ENCODE measurements at places on chromosomes 3 and 15. TPM values are rescaled to one million over a fixed set of nuclear protein-coding genes. Genes with fewer than 3 reads are reported as not detected.

Gene CASR
- total RNA-seq: 0.17 TPM

Gene ROBO2
- total RNA-seq: not detected

Gene TMC3
- total RNA-seq: not detected

Gene GOLIM4
- total RNA-seq: 5.8 TPM

Gene BMF
- total RNA-seq: 23.7 TPM

Gene ASB14
- total RNA-seq: not detected

Gene CCR2
- total RNA-seq: not detected

Gene LIPC
- total RNA-seq: 0.93 TPM

Gene CYP1A1
- total RNA-seq: 3.4 TPM

Gene BCL6
- total RNA-seq: 118 TPM

Gene ATP13A3
- total RNA-seq: 97.7 TPM

Gene SI
- total RNA-seq: not detected

Gene SEMA5B
- total RNA-seq: not detected

Gene INSYN1
- total RNA-seq: not detected

Gene SERPINI2
- not detected for total RNA-seq

Gene CHRFAM7A
- total RNA-seq: 1.9 TPM

Gene CFAP100
- not detected for total RNA-seq

Gene HEG1
- total RNA-seq: 9.5 TPM

Gene TMEM87A
- total RNA-seq: 40.6 TPM

Gene OR5K2
- total RNA-seq: not detected

Gene SCN5A
- total RNA-seq: not detected

Gene CSTA
- not detected for total RNA-seq

Gene SMCO1
- not detected for total RNA-seq

Gene ANKUB1
- total RNA-seq: not detected

Gene KCNH8
- total RNA-seq: not detected

Gene SLC15A2
- total RNA-seq: 3.0 TPM

Gene PLCL2
- total RNA-seq: 24.7 TPM

Gene SUSD5
- not detected for total RNA-seq

Gene NANOGP8
- not detected for total RNA-seq

Gene LHFPL4
- total RNA-seq: not detected

Gene MINAR1
- 0.37 TPM for total RNA-seq

Gene GP5
- 1.6 TPM for total RNA-seq

Gene HRH1
- total RNA-seq: 4.6 TPM

Gene LSMEM2
- 0.26 TPM for total RNA-seq

Gene LDHAL6B
- total RNA-seq: not detected

Gene TRIM42
- total RNA-seq: not detected

Gene CLDN16
- 0.29 TPM for total RNA-seq

Gene ITGB5
- total RNA-seq: 0.65 TPM

Gene GOLGA8B
- 228 TPM for total RNA-seq

Gene TM4SF1
- total RNA-seq: 0.23 TPM

Gene ACOX2
- not detected for total RNA-seq

All from activated T-cell treated with anti-CD3 and anti-CD28 coated beads, Interleukin-2, amount 50 U/mL, for 72 hours (primary cell).